T47D (cell line): ENCODE measurements at places on chromosomes 6 and 20.

DNA sequence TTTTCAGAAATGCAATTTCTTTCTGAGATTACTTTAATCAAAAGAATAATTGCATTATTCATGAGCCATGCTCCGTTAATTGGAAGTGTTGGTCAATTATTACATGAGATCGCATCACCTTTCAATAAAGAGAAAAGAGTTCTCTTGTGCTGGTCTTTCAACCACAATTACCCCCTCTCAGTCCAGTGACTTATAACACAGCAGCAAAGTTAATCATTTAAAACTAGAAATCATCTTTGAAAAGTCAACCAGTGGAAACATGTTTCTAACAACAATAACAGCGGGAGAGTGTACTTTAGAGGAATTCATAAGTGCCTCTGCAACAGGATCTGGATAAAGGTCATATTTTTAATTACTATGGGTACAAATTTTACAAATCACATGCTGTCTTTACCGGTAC is 384.4 kb upstream of the AGPAT4 start:
- DNase-seq: no peak

- no peak for DNase-seq
These were observed 6.8 kb downstream of the GID8 start for GRCh38 chr20:62944746-62945145.

DNA sequence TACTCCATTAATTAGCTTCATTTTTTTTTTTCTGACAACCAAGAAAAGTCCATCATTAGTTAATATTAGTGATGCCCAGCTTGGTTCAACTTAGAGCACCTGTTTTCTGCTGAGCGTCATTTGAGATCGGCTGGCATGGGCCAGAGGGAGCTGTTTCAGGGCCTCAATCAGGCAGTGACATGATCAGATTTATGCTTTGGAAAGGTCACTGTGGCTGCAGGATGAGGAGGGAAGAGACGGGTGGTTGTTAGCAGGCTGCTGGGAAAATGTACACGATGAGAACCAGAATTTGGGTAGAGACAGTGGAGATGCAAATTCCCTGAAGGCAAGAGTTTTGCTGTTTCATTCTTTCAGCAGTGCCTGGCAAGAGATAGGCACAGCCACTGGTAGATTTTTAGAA is 4.4 kb upstream of the STX16 start:
- DNase-seq: no peak

DNA sequence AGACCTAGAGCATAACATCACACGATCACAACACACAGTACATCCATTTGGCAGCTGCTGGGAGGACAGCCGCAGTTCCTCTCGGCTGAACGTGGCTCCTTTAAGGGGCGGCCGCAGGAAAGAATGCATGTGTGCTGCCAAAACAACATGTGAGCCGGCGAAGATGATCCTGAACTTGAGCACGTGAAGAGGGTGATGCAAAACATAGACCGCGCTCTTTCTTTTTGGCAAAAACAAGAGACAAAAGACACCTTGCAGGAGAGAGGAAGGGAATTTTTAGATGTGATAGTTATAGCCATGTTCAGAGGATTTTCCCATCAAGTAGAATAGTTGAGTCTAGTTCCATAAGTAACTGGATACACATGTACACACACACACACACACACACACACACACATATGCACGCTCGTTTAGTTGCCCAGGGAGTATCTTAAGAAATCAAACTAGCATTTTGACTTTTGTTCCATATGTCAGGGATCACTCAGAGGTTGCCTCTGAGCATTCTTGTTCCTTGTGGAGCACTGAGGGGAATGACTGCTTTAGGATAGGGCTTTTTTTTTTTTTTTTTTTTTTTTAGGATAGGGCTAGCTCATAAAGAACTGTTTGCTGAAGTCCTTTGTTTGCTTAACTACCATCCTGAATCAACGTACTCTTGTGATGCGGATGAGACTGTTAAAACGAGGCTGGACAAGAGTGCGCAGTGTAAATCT is 21.7 kb upstream of the RANBP9 start:
- peak; percentile 84 for DNase-seq

- no peak for DNase-seq
These were observed 288.0 kb upstream of the TSHZ2 start for GRCh38 chr20:52684176-52684575.

DNA sequence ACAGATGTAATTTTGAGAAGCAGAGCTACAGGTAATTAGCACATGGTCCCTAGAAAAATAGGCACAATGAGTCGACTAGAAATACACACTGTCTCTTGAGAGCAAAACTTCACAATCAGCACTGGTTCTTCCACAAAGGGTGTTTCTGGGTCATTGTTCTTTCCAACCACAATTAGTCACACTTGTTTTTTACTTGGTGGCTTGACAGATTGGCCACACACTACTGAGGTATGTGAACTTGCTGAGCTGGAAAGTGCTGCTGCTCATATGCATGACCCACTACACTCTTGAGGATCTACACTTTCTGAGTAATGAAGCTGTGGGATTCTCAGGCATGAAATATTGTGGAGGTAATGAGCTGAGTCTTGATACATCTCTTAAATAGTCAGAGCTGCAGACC is 347.7 kb downstream of the BCKDHB start:
- peak; percentile 19 for DNase-seq

DNA sequence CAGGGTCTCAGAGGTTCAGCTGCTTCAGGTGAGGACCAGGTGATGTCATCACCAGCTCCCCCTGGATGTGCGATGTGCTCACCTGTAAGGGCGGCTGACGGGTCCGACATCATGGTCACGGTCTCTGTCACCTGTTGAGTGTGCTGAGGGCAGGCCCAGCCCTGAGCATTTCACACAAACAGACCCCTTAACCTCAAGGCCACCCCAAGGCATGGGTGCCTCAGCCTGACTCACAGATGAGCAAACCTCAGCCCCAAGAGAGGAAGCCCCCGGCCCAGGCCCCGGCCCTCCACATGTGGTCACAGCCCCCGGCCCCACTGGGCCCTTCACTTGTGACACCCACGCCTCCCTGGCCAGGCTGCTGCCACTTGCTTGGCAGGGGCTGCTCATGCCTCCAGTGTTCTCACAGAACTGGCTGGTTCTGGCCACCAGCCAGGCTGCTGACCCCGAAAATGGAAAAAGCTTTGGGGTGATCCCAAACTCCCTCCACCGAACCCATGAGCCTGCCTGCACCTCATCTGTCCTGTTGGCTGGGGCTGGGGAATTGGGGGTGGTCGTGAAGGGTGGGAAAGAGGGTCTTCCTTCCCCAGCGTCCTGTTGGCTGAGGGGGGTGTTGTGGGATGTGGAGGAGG is 33.3 kb downstream of the PRR18 start:
- no peak for DNase-seq

- DNase-seq: no peak
These were observed 377.5 kb downstream of the CDKAL1 start for GRCh38 chr6:20911712-20912111.

GRCh38 chr6:154625721-154626120 is 107.5 kb upstream of the SCAF8 start:
- DNase-seq: no peak

DNA sequence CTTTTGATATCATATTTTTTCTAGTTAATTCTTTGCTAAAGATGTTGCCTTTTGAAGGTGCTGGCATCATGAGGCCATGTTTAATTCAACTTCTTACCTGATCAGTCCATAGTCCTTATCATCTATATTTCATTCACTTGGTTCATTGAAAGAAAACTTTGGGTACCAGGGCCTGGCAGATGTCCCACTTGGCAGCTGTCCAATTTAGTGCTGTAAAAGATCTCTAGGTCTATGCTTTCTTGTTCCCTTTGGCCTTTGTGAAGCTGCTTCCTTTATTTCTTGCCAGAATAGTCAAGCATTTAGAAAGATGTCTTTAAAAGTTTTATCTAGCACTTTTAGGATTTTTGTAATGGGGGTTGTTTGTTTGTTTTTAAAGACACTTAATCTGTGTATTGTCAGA is 61.7 kb upstream of the EYA4 start:
- DNase-seq: no peak

GRCh38 chr20:10857352-10858070 is 183.7 kb upstream of the JAG1 start:
- no peak for DNase-seq

DNA sequence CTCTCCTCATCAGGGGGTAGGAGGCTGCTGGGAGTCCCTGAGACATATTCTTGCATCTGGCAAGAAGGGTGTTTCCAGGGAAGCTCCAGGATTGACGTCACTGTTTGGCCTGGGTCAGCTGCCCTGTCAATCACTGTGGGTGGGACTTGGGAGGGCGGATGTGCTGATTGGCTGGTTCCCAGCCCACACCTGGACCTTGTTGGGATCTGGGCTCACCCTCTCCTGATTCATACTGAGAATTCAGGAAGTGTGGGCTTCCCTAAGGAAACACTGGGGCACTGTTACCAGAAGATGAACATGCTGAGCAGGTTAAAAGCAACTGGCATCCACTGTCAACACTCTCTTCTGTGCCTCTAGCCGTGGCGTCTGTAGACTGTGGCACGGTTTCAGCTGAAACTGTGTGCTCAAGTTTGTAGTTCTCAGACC is 36.5 kb downstream of the CDH26 start:
- DNase-seq: peak; percentile 30

DNA sequence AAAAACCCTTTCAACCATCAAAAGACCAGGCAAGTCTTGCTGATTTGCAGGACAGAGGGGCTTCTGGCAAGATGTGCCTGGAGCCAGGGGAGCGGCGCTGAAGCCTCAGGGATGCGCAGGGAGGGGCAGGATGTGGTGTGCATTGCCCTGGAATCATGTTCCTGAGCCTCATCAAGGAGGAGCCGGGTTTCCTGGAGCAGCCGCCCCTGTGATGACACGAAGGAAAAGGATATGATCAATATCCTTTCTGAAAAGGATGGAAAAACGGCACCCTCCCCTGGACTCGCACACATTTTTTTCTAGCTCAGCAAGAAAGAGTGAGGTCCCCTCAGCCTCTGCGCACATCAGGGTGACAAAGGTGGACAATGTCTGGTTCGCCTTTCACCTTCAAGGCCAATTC is 173.1 kb upstream of the SSTR4 start:
- no peak for DNase-seq

DNA sequence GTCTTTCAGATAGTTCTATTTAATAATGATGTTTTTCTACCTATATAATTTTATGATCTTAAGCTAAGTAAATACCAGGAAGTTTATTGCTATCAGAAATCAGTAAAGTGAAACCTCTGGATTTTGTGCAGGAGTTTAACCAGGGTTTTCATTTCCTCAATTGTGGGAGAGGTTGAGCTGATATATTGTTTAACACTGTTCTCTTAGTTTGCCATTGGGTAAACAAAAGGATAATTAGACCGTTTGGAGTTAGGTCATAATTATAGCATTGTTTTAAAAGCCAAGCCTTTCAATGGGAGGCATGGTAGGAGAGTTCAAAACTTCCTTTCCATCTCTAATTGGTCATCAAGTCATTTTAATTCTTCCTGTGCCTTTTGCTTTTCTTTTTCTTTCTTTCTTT is 58.7 kb downstream of the STXBP5 start:
- no peak for DNase-seq

- DNase-seq: no peak
These were observed 86.0 kb upstream of the IYD start for GRCh38 chr6:150282806-150283205.

GRCh38 chr6:18155864-18156421 is 721 bp downstream of the KDM1B start:
- DNase-seq: peak; percentile 86

GRCh38 chr6:36691011-36691410 is 6.6 kb upstream of the RAB44 start:
- DNase-seq: no peak

GRCh38 chr6:122623279-122623678 is 13.1 kb downstream of the PKIB start:
- no peak for DNase-seq

- DNase-seq: no peak
These were observed 59.3 kb upstream of the CARMIL1 start for GRCh38 chr6:25219917-25220278.

GRCh38 chr6:169828176-169828575 is 76.8 kb downstream of the ERMARD start:
- no peak for DNase-seq

DNA sequence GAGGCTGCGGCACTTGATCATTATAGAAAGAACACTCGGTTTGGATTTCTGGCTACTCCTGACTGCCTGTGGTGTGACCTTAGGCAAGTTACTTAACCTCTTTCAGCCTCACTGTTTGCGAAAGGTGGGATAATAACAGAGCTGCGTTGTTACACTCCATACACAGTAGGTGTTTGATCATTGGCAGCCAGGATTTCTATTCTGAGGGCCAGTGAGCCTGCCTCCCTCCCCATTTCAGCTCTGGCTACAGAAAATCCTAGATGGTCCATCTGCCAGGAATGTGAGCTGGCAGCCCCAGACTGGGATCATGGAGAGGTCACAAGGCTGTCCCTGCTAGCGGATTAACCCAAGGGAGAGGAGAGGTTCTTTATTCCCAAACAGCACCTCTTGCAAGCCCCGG is 2.7 kb downstream of the KCNB1 start:
- no peak for DNase-seq

DNA sequence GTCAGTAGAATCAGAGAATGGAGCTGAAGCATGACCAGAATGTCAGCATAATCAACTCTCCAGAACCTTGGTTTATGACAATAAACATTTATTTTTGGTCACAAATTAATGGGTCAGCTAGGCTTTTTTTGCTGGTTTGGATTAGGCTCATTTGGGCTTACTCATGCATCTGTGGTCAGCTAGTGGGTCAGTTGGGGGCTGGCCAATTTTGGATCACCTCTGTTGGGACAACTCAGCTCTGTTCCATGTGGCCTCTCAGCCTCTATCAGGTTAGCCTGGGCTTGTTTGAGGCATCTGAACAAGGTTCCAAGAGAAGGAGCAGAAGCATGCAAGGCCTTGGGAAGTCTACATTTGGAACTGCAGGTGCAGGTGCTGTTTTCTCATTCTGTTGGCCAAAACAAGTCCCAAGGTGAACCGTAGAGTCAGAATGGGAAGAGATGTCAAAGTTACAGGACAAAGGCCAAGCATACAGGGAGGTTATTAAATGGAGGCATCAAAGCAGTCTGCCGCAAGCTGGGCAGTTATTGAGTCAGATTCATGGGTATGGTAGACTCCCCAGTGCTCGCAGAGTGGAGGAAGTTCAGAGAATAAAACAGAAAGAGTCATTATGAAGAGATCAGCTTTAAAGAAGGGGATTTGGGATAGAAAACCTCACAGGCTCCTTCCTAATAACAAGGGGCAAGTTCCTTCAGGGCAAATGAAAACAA is 173.0 kb downstream of the PLCB4 start:
- DNase-seq: no peak
